ENCODE measurements at places on chromosomes 7 and 10. TPM values are rescaled to one million over a fixed set of nuclear protein-coding genes. Genes with fewer than 3 reads are reported as not detected.

Gene CTTNBP2
- total RNA-seq: 3.2 TPM

Gene MYL10
- not detected for total RNA-seq

Gene UNCX
- total RNA-seq: not detected

Gene CBX3
- total RNA-seq: 134 TPM

Gene PPP1R3A
- total RNA-seq: not detected

Gene CRPPA
- total RNA-seq: 1.6 TPM

Gene SVOPL
- not detected for total RNA-seq

Gene LIPM
- total RNA-seq: not detected

Gene HMX3
- not detected for total RNA-seq

Gene CEP55
- total RNA-seq: 35.0 TPM

Gene SPDYE2
- not detected for total RNA-seq

Gene CYP26C1
- total RNA-seq: not detected

Gene NPVF
- not detected for total RNA-seq

Gene PTPRN2
- total RNA-seq: not detected

Gene FRG2B
- total RNA-seq: under 0.01 TPM

Gene CCL24
- not detected for total RNA-seq

Gene TMEM270
- not detected for total RNA-seq

Gene GRID2IP
- not detected for total RNA-seq

Gene RPEL1
- total RNA-seq: 0.43 TPM

Gene PRRT4
- total RNA-seq: not detected

Gene OPN4
- total RNA-seq: not detected

Gene CPN1
- total RNA-seq: not detected

Gene TMEM176B
- total RNA-seq: not detected

Gene TRIM73
- total RNA-seq: 0.86 TPM

Gene FEZF1
- not detected for total RNA-seq

Gene ADAP1
- total RNA-seq: 1.3 TPM

Gene AKR1E2
- total RNA-seq: 7.7 TPM

Gene INSIG1
- total RNA-seq: 389 TPM

Gene CDK1
- 20.0 TPM for total RNA-seq

Gene EBLN1
- total RNA-seq: not detected

Gene FAM25C
- total RNA-seq: not detected

All from fibroblast of villous mesenchyme (primary cell).